ENCODE measurements at places on chromosomes 2 and 18.

GRCh38 chr18:56913941-56914340 lies 232.9 kb upstream of the BOD1L2 start:
- DNase-seq = no peak

GRCh38 chr2:134248913-134249312 lies 5.0 kb upstream of the MGAT5 start:
- DNase-seq = no peak

DNA sequence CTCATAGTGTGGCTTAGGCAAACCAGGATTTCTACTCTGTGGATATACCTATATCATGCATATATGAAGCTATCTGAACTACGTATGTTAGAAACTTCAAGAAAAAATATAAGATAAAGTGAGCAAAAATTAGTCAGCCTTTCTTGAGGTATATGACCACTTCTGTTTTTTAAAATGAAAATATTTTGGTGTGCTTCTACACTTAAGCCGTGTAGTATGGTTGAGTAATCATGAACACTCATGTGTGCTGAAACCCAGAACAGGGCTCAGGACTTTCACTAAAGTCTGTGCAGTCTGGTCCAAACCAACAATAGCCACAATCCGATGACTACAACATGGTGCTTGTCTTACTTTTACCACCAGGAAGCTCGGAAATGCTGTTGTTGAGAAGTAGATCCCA lies 48.9 kb upstream of the TMEM177 start:
- no peak for DNase-seq

- DNase-seq = no peak
Measured at GRCh38 chr2:73162856-73163391, 39.5 kb upstream of the NOTO start.

DNA sequence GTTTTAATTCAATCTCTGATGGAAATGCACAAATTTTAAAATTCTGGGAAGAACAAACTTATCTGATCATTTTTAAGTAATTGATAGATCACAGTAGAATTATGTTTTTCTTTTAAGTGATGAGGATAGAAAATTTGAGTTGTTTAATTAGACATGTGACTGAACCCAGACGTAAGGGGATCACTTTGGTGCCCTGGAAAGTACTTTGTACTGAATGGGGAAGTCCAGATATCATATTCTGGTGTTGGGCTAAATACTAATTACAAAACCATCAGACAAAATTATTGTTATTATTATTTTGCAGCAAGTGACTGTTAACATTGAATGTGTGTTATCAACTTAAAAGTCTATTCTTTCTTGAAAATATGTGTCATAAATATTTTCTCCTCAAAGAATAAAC lies 994.6 kb downstream of the TSN start:
- no peak for DNase-seq

GRCh38 chr2:233244818-233245217 lies 6.7 kb upstream of the ATG16L1 start:
- DNase-seq = no peak

DNA sequence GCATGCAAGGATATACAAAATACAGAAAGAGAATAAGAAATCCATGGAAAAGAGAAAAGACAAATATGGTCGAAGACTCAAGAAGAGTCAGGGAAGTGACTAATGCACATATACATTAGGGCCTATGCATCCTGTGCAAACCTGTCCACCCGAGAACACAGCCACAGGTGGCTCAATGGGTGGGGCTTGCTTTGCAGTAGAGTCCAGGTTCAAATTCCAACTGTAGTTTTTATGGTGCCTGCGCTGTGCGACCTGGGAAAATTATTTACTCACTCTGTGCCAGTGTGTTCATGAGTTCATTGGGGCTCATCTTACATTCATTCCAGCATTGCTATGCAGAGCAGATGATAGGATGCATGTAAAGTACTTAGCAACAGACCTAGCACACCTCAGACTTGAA lies 244.7 kb downstream of the CTNNA2 start:
- no peak for DNase-seq

DNA sequence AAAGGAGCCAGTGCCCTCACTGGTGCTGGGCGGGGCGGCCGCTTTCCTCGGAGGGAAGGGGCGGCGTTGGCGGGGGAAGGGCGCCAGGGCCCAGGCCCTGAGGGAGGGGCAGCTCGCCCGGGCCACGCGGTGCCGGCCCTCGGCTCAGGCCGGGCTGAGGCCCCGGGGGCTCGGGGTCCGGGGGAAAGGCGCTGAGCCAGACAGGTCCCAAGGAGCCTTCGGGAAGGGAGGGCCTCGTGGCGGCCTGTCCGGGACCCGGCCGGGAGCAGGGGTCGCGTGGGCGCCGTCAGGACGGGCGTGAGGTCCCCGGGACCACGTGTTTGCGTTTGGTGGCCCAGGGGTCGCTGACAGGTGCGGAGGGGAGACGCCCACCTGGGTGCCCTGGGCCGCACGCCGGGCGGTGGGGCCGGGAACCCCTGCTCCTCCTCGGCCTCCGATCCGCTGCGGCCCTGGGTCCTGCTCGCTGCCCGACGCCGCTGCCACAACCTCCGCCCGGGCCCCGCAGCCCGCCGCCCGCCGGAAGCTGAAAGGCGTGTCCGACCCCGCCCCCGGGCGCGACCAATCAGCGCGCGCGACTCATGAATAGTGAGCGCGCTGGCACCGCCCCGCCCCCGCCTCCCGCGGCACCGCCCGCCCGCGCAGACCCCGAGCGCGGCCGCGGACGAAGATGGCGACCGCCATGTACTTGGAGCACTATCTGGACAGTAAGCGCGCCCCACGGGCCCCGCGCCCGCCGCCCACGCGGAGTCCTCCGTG lies at the start of gene ING5:
ING5 (plus strand) TSS at position 641 of the 756 bp plus-strand sequence; CDS start at position 668, 27 bp downstream.
- peak; percentile 93 for DNase-seq

DNA sequence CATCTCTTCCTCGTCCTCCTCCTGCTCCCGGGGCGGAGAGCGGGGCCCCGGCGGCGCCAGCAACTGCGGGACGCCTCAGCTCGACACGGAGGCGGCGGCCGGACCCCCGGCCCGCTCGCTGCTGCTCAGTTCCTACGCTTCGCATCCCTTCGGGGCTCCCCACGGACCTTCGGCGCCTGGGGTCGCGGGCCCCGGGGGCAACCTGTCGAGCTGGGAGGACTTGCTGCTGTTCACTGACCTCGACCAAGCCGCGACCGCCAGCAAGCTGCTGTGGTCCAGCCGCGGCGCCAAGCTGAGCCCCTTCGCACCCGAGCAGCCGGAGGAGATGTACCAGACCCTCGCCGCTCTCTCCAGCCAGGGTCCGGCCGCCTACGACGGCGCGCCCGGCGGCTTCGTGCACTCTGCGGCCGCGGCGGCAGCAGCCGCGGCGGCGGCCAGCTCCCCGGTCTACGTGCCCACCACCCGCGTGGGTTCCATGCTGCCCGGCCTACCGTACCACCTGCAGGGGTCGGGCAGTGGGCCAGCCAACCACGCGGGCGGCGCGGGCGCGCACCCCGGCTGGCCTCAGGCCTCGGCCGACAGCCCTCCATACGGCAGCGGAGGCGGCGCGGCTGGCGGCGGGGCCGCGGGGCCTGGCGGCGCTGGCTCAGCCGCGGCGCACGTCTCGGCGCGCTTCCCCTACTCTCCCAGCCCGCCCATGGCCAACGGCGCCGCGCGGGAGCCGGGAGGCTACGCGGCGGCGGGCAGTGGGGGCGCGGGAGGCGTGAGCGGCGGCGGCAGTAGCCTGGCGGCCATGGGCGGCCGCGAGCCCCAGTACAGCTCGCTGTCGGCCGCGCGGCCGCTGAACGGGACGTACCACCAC lies 2.1 kb downstream of the GATA6 start:
- no peak for DNase-seq

- DNase-seq = no peak
Measured at GRCh38 chr2:218655751-218656150, 3.7 kb downstream of the ZNF142 start.

DNA sequence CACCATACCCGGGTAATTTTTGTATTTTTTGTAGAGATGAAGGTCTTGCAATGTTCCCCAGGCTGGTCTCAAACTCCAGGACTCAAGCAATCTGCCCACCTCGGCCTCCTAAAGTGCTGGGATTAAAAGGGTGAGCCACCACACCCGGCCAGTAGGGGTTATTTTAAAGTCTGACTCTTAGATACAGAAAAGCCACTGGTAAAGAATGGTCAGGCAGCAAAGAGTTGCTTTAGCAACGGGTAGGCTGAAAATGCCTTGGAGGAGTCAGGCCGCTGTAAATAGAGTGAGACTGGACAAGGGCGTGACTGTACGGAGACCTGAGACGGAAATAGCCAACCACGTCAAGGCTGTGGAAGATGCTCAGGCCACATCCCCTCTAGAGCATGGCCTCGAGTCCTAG lies 54.2 kb downstream of the ACKR3 start:
- no peak for DNase-seq

Measured in T-cell (primary cell).